Brain pericyte (primary cell): ENCODE measurements at places on chromosomes 12 and 14.

DNA sequence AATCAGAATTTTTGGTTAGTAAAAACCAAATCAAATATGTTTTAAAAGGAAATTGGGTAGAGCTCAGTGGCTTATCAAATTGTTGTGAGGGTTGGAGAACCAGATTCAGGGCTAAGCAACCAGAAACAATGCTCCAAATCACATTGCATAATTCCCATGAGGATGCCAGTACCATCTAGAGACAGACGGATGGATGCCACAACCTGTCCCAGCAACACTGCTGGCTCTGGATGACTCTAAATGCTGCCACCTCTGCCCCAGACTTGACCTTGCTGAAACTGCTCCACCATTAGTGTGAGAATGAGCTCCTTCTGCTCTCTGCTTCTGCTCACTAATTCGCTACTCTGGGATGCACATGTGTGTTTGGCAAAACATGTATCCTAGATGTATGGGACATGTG is 43.9 kb downstream of the FRS2 start:
- no peak for DNase-seq

GRCh38 chr12:123096182-123096581 is 54.7 kb downstream of the PITPNM2 start:
- no peak for DNase-seq

DNA sequence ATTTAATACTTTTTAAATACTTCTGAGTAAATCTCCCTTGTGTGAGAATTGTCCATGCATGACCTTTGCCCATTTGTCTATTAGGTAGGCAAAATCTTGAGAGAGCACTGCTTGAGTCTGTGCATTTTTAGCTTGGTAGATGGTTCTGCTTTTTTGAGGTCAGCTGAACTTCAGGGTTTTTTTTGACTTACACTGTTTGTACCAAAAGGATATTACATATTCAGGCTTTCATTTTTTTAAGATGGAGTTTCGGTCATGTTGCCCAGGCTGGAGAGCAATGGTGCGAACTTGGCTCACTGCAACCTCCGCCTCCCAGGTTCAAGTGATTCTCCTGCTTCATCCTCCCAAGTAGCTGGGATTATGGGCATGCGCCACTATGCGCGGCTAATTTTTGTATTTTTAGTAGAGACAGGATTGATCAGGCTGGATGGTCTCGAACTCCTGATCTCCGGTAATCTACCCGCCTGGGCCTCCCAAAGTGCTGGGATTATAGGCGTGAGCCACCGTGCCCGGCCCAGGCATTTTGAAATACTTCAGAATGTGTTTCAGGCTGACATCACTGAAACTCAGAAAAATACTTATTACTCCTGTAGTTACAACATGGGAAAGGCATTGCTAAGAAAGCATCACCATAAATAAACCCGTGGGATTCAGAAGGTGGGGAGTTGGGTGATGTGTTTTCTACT is 11.1 kb downstream of the RASSF3 start:
- no peak for DNase-seq

GRCh38 chr14:22185191-22185590 is 403.8 kb downstream of the DAD1 start:
- no peak for DNase-seq

GRCh38 chr12:94430304-94430703 is 29.4 kb downstream of the CEP83 start:
- no peak for DNase-seq

DNA sequence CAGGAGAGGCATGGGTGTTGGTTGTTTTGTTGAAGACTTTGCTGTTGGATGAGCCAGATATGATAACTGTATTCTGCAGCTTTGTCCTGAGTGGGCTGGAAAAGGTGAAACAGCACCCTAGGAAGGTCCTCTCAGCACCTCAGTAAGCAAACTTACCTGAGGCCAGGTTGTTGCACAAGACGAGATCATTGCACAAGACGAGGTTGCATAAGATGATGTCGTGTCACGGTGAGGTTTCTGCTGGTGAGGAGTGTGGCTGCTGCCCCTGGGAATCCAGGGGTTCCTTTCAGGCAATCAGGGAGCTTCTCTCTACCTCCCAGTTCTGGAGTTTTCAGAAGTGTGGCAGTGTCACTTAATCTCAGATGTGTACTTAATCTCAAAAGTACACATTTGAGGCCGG is 85.6 kb downstream of the GLT1D1 start:
- DNase-seq = no peak
